ENCODE measurements at places on chromosomes 7 and 10.

DNA sequence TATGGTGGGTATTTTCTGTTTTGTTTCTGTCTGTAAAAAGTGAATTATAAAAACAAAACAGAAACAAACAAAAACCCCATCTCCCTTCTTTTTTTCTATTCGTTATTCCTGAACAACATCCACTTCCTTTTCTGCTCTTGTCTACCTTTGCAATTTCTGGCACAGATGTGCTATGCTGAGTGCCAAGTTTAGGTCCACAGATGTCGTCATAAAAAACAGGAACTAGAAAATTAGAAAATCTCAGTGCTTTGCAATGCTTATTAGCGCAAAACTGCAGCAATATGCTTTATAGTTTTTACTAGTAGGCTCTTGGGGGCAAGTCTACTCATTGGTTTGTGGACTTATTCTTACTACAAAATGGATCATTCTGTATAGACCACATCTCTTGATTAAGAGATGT, 94.2 kb upstream of the PRKCQ start:
- DNase-seq: no peak
- no peaks in the 10 kb centered on the region for H3K36me3 ChIP-seq
- H3K4me1 ChIP-seq: no peaks in the 10 kb centered on the region
- no peak overlapping the region for H3K4me3 ChIP-seq

DNA sequence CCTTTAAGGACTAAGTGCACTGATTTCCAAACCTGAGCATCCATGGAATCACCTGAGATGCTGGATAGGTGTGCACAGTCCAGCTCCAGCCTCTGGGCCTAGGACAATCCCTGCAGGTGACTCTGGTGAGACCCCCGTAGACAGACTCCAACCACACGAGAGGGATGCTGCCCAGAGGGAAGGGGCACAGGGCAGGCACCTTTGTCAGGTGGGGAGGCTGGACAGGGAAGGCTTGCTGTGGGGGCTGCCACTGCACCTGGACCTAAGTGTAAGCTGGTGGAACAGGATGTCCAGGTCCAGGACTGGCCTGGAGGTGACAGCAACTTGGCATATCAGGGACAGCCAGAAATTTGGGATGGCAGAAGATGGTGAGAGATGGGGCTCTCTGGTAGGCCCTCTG, 45.1 kb upstream of the CTBP2 start:
- no peak overlapping the region for H3K4me3 ChIP-seq
- no peaks in the 10 kb centered on the region for H3K27me3 ChIP-seq
- no peak for DNase-seq
- no peaks in the 10 kb centered on the region for H3K4me1 ChIP-seq
- no peak overlapping the region for H3K27ac ChIP-seq

DNA sequence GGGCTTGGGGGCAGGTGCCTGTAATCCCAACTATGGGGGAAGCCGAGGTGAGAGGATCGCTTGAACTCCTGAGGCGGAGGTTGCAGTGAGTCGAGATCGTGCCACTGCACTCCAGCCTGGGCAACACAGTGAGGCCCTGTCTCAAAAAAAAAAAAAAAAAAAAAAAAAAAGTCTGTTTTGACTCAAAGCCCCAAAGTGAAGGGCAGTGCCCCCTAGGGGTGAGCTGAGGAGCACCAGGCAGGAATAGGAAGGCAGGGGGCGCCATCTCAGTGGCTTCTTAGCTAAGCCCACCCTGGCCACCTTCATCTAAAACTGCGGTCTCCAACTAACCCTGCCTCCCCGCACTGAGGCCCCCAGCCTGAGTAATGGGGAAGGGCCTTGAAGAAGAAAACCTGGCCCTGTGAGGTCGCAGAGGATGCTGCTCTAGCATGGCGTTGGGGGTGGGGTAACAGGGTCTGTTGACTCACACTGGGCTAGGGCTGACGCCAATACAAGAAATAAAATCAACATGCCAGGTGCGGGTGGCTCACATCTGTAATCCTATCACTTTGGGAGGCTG, 9.8 kb downstream of the PODXL start:
- H3K4me1 ChIP-seq: no peaks in the 10 kb centered on the region

- no peak overlapping the region for H3K4me3 ChIP-seq
- H3K27ac ChIP-seq: no peak overlapping the region
- no peaks in the 10 kb centered on the region for H3K36me3 ChIP-seq
- H3K4me1 ChIP-seq: no peaks in the 10 kb centered on the region
- no peak for DNase-seq
- no peaks in the 10 kb centered on the region for H3K27me3 ChIP-seq
Measured at GRCh38 chr10:107275806-107276205, 111.3 kb upstream of the SORCS1 start.

DNA sequence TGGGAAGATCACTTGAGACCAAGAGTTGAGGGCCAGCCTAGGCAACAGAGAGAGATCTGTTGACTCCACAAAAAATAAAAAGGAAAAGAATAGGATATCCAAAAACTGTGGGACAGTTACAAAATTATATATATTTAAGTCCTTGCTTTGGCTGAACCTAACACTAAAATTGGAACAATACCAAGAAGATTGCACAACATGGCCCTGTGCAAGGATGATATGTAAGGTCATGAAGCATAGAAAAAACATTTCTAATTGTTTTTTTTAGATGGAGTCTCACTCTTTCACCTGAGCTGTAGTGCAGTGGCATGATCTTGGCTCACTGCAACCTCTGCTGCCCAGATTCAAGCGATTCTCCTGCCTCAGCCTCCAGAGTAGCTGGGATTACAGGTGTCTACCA, 139.0 kb downstream of the TPST1 start:
- no peak for DNase-seq
- no peaks in the 10 kb centered on the region for H3K4me1 ChIP-seq
- H3K36me3 ChIP-seq: no peaks in the 10 kb centered on the region
- H3K27ac ChIP-seq: no peak overlapping the region

GRCh38 chr7:37344886-37345579, 103.6 kb downstream of the ELMO1 start:
- no peak overlapping the region for H3K4me3 ChIP-seq
- peaks cover 58% of the 10 kb centered on the region for H3K4me1 ChIP-seq
- no peak overlapping the region for H3K27ac ChIP-seq
- H3K27me3 ChIP-seq: no peaks in the 10 kb centered on the region
- no peak for DNase-seq

DNA sequence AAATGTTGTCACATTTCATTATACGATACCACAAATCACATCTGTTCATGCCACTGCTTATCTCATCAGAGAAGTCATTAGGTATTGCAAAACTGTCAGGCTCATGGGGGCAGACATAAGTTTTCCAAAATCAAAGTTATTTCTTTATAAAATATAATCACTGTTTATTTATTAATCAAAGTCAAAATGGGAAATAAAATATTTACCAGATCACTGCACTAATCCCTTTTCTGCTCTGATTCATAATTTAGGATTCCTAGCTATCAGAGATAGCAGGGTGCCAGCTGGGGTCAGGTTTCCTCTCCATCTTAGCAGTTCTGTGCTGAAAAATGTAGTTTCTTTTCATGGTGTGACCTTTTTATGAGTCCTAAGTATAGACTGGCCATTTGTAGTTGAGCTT, 117.7 kb upstream of the LANCL2 start:
- no peak for DNase-seq
- no peaks in the 10 kb centered on the region for H3K27me3 ChIP-seq
- no peak overlapping the region for H3K27ac ChIP-seq
- no peak overlapping the region for H3K4me3 ChIP-seq
- no peaks in the 10 kb centered on the region for H3K4me1 ChIP-seq

DNA sequence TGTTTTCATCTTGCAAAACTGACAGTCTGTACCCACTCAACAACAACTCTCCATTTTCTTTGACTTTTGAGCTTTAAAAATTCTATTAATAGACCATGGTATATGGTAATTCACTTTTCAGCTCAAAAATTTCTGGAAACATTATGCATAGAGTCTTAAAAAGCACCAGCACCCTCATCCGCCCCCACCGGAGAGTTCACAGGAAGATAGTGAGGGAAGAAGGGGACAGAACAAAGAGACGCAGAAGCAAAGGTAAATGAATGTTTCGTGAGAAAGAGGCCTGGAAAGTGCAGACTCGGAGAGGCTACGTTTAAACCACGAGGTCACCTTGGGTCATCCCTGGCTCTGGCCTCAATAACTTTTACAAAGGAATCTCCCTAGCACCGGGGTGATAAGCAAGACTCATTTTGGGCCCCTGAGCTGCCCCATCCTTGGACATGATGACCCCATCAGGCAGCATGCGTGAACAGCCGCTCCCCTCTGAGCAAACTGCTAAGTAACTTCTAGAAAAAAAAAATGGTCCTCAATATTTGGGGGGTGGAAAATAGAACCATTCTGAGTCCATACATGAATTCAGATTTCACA, 96.3 kb downstream of the CPXM2 start:
- no peaks in the 10 kb centered on the region for H3K27me3 ChIP-seq
- DNase-seq: no peak
- H3K36me3 ChIP-seq: no peaks in the 10 kb centered on the region
- H3K27ac ChIP-seq: no peak overlapping the region

GRCh38 chr7:140238778-140239652, 62.2 kb upstream of the KDM7A start:
- no peaks in the 10 kb centered on the region for H3K27me3 ChIP-seq
- no peaks in the 10 kb centered on the region for H3K4me1 ChIP-seq
- H3K4me3 ChIP-seq: no peak overlapping the region
- DNase-seq: no peak
- H3K36me3 ChIP-seq: no peaks in the 10 kb centered on the region

GRCh38 chr7:36128448-36129047, 24.5 kb upstream of the EEPD1 start:
- H3K4me1 ChIP-seq: no peaks in the 10 kb centered on the region
- H3K4me3 ChIP-seq: no peak overlapping the region
- DNase-seq: no peak

DNA sequence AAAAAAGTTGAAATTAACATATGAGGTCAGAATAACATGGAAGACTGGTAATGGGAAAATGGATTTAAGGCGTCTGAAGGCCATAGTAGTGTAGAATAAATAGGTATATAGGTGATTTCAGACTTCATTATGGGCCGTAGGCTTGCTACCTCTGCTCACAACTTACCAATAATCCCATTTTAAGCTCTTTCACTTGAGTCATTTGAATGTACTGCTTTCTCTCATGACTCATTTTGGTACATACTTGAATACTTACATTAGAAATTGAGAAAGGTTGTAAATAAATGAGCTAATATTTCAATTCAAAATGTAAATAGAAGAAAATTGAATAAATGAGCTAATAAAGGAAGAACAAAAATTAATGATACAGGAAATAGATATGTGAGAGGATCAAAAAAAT, 42.2 kb upstream of the NEUROD6 start:
- H3K4me1 ChIP-seq: no peaks in the 10 kb centered on the region
- H3K36me3 ChIP-seq: no peaks in the 10 kb centered on the region
- H3K27me3 ChIP-seq: peaks cover 3% of the 10 kb centered on the region
- H3K4me3 ChIP-seq: no peak overlapping the region

DNA sequence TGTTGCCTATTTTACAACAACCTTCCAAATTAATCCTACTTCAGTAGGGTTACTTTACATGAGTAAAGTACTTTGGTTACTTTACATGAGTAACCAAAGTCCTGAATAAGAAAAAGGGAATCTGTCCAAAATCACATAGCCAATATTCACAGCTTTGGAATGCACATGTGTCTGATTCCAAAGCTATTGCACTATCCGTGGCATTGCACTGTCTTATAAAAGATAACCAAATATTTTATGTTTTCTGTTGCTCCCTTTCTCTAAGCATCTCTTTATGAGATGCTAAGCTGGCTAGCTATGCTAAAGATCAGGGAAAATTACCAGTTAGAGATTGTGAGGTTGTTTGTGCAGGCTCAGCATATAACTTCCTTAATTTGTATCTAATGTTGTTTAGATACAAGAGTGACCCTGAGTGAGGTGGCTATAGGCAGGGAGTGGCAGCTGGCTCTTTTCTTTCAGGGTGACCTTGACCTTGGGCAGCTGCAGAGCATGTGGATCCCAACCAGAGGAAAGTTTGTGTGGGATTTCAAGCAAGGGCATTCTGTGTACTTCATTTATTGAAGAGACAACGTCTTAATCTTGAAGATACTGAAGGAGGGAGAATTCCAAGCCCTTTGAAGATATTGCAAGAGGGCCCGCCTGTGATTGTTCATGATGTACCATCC, 366.1 kb upstream of the ANKRD30A start:
- no peak for DNase-seq
- H3K27ac ChIP-seq: no peak overlapping the region
- H3K36me3 ChIP-seq: no peaks in the 10 kb centered on the region
- H3K27me3 ChIP-seq: no peaks in the 10 kb centered on the region

DNA sequence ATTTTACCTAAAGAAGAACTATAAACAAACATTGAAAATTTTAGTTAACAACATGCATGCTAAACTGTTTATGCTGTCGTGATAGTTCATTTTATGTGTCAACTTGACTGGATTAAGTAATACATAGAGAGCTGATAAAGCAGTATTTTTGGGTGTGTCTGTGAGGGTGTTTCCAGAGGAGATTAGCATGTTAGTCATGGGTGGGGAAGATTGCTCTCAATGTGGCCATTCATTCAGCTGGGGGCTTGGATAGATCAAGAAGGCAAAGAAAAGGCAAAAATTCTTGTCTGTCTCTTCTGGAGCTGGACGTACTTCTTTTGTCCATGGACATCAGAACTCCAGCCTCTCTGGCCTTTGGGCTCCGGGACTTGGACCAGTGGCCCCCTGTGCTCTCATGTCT, 172.9 kb upstream of the SEMA3E start:
- no peak overlapping the region for H3K4me3 ChIP-seq
- no peaks in the 10 kb centered on the region for H3K4me1 ChIP-seq
- H3K27ac ChIP-seq: no peak overlapping the region

- DNase-seq: no peak
- H3K4me1 ChIP-seq: no peaks in the 10 kb centered on the region
- H3K27ac ChIP-seq: no peak overlapping the region
- no peak overlapping the region for H3K4me3 ChIP-seq
- H3K36me3 ChIP-seq: no peaks in the 10 kb centered on the region
Measured at GRCh38 chr10:5527332-5528200, 2.8 kb downstream of the CALML3 start.

DNA sequence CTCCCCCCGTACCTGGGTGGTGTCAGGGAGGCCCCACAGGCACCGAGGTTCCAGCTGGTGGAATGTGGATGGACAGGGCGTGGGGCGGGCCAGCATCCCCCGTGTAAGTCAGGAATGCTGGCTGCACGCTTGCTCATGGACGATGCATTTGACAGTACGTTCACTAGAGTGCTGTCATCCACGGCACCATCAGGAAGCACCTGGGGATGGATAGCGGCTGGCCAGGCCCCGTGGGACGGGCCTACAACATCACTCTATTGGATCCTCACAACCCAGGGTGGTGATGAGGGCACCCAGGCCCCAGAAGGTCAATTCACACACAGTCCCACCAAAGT, 63.6 kb downstream of the INSIG1 start:
- H3K4me1 ChIP-seq: no peaks in the 10 kb centered on the region
- DNase-seq: no peak
- no peaks in the 10 kb centered on the region for H3K36me3 ChIP-seq
- H3K27me3 ChIP-seq: peaks cover 13% of the 10 kb centered on the region
- no peak overlapping the region for H3K4me3 ChIP-seq
- H3K27ac ChIP-seq: no peak overlapping the region
